ENCODE measurements at places on chromosomes 5 and 9.

DNA sequence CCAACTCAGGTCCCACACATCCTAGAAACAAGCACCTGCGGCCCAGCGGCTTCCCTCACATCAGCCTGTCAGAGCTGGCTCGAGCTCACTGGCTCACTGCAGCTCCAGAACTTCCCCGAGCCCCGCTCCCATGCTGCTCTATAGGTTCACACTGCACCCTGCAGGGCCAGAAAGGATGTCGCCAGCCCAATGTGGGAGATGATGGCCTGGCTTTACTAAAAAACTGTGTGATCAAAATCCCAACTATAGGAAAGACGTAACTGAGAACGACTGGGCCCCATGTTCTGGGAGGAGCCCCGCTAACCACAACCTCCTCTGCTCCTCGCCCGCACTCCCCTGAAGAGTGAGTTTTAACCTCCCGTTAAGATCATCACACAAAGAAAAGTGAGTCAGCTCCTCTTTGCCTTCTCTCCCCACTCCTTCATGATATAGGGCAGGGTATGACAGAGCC is 4.6 kb downstream of the SURF4 start:
- DNase-seq: no peak

DNA sequence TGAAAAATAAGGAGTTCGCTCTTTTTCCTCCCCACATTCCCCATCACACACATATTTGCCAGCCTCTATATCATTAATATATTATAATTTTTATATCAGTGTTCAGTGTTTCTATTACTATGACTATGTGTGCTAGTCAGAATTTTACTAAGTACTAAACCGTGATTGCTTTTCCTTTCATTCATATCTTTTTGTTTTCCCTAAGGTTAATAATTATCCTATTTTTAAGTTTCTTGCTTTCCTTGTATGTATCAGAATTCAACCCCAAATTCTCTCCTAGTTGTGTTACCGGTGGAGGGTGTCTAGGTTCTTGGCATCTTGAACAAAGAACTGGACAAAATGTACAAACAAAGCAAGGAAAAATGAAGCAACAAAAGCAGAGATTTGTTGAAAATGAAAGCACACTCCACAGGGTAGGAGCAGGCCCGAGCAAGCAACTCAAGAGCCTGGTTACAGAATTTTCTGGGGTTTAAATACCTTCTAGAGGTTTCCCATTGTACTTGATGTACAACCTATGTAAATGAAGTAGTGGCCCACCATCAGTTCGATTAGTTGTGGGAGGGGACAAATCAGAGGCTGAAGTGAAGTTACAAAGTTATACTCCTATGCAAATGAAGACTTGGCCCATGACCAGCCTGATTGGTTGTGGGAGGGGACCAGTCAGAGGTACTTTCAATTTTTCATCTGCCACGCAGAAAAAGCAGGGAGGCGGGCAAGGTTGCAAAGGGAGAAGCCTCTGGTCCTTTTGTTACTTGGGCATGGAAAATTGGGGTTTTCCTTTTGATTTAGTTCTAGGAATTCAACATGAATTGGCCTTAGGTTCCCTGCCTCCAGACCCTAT is 43.8 kb downstream of the KIAA1191 start:
- no peak for DNase-seq

- DNase-seq: no peak
Measured at GRCh38 chr9:130661451-130662098, 2.8 kb upstream of the PRDM12 start.

DNA sequence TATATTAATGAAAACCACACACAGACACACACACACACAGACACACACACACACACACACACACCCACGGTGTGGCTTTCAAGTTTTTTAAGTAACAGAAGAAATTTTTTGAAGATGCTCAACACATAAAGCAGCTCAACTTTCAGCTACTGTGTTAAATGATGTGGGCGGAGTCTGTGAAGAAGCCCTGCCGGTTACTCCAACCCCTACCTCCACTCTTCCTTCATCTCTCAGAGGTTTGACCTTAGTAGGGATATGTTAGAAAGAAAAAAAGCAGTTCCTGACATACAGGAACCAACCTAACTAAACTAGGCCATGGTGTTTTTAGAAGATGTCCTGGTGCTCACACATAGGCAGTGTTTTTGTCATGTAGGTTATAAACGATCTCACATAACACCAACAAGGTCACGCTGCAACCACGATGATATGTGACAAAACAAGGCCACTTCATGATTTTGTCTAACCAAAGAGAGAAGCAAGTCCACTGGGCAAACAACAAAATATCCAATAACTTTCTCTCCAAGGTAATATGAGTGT is 112.8 kb downstream of the EMB start:
- DNase-seq: no peak

DNA sequence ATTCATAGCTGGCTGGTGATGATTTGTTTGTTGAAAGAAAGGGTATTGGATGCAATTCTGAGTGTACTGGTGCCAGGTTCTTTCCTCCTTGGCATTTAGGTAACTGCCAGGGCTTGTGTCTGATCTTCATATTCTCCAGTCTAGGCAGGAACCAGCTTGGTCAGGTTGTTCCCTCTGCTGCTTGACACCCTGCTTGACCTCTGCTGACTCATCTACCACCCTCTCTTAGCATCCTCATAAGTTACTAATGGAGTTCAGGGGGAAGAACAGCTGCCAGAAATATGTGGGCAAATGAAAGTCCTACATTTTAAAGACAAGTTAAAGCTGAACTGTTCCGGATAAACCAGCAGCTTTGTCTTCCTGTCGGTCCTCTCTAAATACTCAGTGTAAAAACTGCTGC is 116.1 kb upstream of the TNC start:
- peak; percentile 74 for DNase-seq

Measured in GM03348 (cell line).